ENCODE measurements at places on chromosomes 2 and 18. TPM values are rescaled to one million over a fixed set of nuclear protein-coding genes. Genes with fewer than 3 reads are reported as not detected.

ALPP gene
- total RNA-seq, result 0.45 TPM

DNA sequence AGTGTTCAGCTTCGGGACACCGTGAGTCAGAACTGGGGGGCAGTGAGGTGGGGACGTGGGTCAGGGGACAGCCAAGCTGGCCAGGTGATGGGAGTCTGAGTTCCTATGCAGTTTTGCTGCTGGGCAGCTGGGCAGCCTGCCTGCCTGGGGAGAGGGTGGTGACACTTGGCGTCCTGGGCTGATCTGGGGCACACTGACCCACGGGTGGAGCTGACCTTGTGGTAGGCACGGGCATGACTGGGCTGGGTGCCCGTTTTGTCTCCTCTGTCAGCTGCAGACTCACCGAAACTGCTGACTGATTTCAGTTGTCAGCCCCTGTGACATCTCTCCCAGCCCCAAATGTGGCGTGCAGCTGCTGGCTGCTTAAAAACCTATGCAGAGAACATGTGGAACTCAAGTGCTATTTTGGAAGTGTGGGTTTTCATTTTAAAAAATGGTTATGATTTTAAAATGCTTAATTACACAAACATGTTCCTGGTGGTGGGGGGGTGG is 32.6 kb upstream of the E2F6 start:
- no peak for DNase-seq

INHA gene
- not detected for total RNA-seq

GORASP2 gene
- total RNA-seq, result 89.4 TPM

SKA1 gene
- 0.39 TPM for total RNA-seq

DNA sequence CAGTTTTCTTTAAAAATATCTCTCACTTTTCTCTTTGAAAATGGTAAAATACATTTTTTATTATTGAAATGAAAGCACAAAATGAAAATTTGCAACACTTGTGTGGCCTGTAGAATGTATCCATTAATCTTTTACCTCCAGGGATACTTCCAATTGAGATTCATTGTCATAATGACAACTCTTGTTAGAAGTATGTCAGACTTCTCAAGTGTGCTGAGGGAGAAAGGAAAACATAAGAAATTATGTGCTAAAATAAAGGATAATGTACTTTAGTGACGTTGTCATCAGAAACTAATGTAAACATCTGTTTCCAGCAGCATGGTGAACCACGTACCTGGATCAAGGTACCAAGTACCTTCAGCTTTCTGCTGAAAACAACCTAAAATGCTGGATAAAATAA is 195.8 kb upstream of the STON1 start:
- no peak for DNase-seq

DNA sequence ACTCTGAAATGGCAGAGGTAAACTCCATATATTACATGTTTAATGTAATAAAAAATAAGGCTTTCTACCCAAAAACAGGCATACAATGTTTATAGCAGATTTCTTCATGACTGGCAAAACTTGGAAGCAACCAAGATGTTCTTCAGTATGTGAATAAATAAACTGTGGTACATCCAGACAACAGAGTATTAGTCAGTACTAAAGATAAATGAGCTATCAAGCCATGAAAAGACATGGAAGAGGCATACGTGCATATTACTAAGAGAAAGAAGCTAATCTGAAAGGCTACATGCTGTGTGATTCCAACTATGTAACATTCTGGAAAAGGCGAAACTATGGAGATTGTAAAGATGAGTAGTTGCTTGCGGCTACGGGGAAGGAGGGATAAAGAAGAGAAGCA is 97.4 kb downstream of the OSR1 start:
- no peak for DNase-seq

GRCh38 chr2:120802158-120802557 is 66.5 kb downstream of the GLI2 start:
- DNase-seq, result no peak

GPR17 gene
- not detected for total RNA-seq

DNA sequence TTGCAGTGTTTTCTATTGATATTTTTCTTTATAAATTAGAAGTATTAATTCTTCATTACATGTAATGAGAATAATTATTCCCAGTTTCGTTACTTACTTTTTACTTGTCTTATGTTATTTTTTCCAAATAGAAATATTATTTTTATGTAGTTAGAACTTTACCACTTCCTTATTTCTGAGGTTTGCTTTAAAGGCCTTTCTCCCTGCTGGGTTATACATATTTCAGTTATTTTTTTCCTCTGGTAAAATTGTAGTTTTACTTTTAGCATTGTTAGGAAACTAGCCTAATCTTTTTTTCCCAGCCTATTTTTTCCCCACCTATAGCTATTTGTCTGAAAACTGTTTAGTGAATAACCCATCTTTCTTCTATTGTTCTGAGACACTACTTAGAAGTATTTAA is 17.1 kb downstream of the RNF144A start:
- no peak for DNase-seq

- no peak for DNase-seq
Measured at GRCh38 chr18:8982416-8983183, 119.9 kb upstream of the NDUFV2 start.

DNA sequence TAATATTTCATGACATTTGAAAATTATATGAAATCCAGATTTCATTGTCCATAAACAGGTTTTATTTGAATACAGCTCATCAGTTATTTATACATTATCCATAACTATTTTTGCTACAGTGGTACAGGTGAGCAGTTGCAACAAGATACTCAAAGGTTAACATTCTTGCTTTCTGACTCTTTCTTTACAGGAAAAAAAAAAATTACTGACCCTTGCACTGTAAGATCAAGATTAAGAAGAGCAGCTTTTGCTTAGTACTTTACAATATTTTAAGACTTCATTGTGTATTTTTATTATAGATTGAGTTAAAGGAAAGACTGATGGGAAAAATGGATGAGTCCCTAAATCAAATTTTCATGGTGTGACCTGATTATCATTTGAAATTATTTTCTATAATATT is 11.2 kb downstream of the ETAA1 start:
- no peak for DNase-seq

DNA sequence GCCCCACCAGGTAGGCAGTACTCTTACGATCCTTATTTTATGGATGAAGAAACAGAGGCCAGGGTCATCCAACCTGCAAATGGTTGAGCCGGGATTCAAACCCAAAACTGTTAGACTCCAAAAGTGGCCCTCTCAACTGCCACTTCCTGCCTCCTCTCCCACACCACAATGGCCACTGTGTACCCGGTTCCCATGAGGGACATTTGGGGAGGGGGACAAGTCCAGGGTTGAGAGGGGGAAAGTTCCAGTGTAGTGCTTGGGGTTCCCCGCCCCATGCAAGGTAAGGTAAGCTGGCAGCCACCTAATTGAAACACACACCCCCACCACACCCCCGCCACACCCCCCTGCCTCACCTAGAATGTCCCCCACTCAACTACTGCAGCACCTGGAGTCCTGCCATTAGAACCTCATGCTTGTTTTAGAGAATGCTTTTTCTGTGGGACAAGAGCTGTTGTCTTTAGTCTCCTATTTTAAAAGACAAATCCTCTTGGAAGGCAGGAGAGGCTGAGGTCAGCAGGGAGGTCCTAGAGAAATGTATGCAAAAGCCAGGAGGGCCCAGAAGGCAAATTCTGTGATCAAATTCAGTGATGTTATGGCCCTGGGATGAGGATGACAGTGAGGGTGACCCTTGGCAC is 145.2 kb downstream of the ZFP36L2 start:
- DNase-seq, result no peak

GIGYF2 gene
- 62.9 TPM for total RNA-seq

ZNF385B gene
- total RNA-seq, result not detected

DTNA gene
- not detected for total RNA-seq

GRCh38 chr2:35447215-35447614 is 908.4 kb upstream of the CRIM1 start:
- DNase-seq, result no peak

- DNase-seq, result no peak
Measured at GRCh38 chr18:63144748-63145147, 174.8 kb downstream of the BCL2 start.

DNA sequence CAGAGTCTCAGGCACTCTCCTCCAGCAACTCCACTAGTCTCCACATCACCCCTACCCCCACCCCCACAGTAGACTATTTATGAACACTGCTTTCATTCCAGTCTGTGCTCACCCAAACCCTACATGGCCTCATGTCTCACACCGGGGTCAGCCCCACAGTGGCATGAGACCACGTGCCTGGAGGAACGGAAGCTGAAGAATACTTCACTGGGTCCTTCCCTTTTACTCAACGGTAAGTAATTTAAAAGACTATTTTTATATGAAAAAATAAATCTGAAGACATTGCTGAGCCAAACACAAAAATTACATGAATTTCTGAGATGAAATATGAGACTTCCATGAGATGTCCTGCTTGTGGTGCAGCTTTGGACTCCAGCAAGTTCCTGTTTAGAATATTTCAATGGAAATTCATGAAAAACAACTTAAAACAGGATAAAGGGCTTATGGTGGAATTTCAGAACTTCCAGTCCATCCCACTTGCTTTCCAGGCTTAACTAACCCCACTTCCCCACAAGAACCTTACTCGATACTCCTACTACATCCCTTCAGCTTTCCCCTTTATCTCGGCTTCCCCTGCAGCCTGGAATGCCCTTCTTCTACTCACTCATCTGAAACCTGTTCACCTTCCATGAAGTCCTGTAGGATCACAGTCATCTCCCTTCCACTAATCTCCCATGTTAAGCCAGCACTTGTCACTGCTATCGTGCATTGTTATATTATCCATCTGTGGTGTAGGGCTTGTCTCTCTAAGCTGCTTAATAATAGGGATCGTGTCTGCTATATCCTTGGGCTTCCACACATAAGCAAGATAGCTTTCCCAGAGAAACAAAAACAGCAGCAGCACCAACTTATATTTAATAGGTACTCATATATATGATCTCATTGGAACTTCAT is 47.9 kb downstream of the SLC14A1 start:
- no peak for DNase-seq

DNA sequence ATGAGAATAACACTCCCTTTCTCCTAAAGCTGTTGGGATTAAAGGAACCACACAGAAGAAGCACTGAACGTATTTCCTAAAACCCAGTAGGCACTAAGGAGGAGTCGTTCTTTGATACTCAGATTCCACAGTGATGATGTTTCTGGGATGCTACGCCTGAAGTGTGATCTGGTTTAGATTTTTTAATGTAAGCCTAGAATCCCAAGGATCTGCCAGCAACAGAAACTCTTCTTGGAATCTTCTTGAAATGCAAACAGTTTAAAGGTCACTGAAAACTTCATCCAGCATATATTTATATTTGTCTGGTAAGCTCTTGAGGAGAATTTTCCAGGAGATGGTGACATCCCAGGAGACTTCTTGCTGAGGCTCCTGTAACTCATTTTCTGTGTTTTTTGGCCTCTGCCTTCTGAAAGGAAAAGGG is 247.6 kb upstream of the TRIB2 start:
- DNase-seq, result no peak

LYG1 gene
- 1.8 TPM for total RNA-seq

Measured in T-helper 17 cell (primary cell).